Activated CD4-positive, alpha-beta T cell treated with anti-CD3 and anti-CD28 coated beads, Interleukin-2, Interleukin-4, amounts not matched to agents 100 ng/mL and 50 ng/mL, durations not matched to agents 16 hours and 8 hours (primary cell): ENCODE measurements at places on chromosomes 5 and 9.
A peak's percentile ranks its signal among the peaks of the same experiment; 100 is the strongest.

- no peak for DNase-seq
Measured at GRCh38 chr5:54113060-54113459, 197.3 kb downstream of the ARL15 start.

- no peak for DNase-seq
Measured at GRCh38 chr5:166671811-166672210, 1619.6 kb upstream of the WWC1 start.

DNA sequence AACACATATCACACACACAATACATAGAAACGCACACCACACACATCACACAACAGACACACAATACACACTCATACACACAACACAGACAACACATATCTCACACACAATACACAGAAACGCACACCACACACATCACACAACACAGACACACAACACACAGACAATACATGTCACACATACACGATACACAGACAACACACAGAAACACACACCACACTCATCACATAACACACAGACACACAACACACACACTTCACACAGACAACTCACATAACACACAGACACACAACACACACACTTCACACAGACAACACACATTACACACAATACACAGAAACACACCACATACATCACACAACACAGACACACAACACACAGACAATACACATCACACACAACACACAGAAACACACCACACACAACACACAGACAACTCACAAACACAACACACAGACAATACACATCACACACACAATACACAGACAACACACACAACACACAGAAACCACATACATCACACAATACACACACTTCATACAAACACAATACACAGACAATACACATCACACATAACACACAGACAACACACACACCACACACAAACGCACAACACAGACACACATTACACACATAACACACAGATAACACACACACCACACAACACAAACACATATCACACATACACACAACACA is 4.3 kb upstream of the CCDC187 start:
- no peak for DNase-seq

- DNase-seq = peak; percentile 89
Measured at GRCh38 chr9:2053883-2054845, 39.0 kb downstream of the SMARCA2 start.

DNA sequence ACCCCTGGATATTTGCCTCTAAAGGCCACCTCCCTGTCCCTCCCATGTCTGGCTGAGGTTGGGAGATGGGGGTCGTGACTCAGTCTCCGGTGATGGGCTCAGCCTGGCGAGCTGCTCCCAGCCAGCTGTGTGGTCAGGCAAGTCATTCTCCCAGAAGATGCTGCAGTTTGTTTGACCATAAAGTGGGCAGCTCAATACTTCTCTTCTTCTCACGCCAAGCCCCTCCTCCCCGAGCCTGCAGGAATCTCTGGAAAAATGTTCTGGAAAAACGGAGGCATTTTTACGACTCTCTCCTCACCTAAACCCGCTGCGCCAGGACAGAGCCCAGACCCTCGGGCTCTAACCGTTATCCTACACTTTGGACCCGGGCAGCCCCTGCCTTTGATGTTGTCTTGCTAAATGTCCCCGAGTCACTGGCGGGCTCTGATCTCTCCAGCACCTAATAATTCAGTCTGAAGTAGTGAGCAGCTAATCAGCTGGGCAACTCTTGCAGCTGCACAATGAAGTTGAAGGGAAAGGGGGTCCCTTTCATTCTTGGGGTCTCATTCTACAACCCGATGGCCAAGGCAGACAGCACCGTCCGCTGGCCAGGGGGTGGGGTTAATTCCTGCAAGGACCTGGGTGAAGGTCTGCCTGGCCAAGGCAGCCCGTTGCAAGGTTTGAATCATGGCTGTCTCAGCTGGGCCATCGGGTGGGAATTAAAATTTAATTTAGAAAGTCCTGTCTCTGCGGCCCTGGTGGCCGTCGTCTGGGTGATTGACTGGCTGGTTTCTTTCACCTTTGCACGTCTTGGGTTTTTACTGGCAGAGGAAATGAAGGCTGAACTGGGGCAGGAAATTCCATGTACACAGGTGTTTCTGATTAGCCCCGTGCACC is 12.3 kb downstream of the DCANP1 start:
- no peak for DNase-seq
